ENCODE measurements at places on chromosomes 5 and 9.
A peak's percentile ranks its signal among the peaks of the same experiment; 100 is the strongest.

DNA sequence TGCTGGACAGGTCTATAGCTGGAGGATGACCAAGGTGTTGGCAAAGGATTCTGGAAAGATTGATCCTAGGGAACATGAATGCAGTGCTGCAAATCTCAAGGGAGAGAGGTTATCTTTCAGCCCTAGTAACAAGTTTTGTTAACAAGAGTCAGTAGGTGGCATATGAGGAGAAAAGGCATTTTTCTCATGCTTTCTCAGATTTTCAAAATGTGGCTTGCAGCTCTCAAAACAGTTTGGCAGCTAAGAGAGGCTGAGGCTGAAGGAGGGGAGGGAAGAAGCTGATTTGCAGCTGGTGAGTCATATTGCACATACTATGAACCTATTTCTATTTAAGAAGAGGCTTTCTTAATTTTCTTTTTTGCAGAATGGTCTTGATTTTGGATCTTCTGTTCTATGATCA lies 64.3 kb upstream of the PCA3 start:
- DNase-seq = no peak

- DNase-seq = no peak
Measured at GRCh38 chr5:174790906-174791305, 66.5 kb downstream of the MSX2 start.

DNA sequence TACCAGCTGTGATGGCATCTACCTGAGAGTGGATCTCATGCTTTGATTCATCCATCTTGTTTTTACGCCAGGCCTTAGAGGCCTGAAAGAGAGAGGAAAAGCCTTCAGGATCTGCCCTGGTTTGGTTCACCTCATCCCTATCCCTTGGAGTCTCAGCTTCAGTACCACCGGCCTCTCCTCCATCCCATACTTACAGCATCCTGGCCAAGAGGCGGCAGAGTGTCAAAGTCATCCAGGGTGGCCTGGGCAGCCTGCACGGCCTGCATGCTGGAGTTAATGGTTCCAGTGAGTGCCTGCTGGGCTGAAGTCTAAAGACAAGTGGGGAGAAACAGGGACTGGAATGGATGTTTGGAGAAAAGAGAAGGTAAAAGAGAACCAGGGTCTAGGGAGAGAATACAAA lies 12.4 kb downstream of the TLN1 start:
- no peak for DNase-seq

- DNase-seq = no peak
Measured at GRCh38 chr5:125823572-125823971, 599.6 kb upstream of the GRAMD2B start.

GRCh38 chr5:69034898-69035297 lies 58.9 kb upstream of the SLC30A5 start:
- DNase-seq = no peak

- no peak for DNase-seq
Measured at GRCh38 chr5:108432024-108432423, 50.1 kb upstream of the FBXL17 start.

GRCh38 chr9:121721770-121722169 lies 70.3 kb downstream of the DAB2IP start:
- no peak for DNase-seq

DNA sequence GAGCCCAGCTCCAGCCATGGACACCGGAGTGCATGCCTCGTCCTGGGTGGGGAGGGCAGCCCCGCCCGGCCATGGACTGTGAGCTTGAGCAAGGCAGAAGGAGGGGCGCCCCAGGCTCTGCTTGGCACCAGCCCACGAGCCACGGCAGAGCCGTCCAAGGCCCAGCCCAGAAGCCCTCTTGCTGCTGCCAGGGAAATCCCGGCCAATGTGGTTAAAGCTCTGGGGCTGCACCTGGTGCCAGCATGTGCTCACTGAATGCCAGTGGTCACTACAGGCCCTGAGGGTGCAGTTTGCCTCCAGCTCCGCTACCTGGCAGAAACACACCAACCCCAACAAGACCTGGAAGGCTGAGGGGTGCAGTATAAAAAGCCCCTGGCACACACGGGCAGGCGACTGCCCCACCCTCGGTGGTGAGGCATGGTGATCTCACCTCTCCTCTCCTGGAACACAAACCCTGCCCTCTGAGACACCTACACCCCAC lies 11.8 kb downstream of the BRD3 start:
- no peak for DNase-seq

- no peak for DNase-seq
Measured at GRCh38 chr5:170418736-170419135, 29.6 kb upstream of the KCNMB1 start.

- DNase-seq = peak; percentile 5
Measured at GRCh38 chr5:180127682-180128670, 56.4 kb upstream of the RNF130 start.

- DNase-seq = no peak
Measured at GRCh38 chr5:1495525-1495897, 28.2 kb downstream of the LPCAT1 start.

Data from activated CD4-positive, alpha-beta T cell treated with anti-CD3 and anti-CD28 coated beads for 1 hour (primary cell).